Stimulated activated CD8-positive, alpha-beta memory T cell treated with anti-CD3 and anti-CD28 coated beads, Interleukin-7, amount 100 ng/mL, for 1 hour (primary cell): ENCODE measurements at places on chromosomes 12 and 14.

- no peak for DNase-seq
Observed at GRCh38 chr14:92880851-92881250, 42.1 kb upstream of the CHGA start.

DNA sequence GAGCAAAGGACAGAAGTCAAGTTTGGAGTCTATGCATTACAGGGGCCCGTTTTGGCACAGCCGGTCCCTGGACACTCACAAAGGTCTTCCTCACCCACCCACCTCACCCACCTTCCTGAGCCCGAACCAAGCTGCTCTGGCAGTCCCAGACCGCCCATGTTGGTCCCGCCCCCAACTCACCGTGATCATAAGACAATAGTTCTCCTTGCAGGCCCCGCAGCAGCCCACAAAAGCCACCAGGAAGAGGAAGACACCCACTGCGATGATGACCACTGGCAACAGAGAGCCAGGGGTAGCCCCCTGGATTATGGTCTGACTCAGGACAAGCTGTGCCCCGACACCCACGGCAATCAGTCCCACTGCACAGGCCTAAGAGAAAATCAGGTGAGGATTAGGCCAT is 1.8 kb downstream of the CD63 start:
- DNase-seq, result no peak

DNA sequence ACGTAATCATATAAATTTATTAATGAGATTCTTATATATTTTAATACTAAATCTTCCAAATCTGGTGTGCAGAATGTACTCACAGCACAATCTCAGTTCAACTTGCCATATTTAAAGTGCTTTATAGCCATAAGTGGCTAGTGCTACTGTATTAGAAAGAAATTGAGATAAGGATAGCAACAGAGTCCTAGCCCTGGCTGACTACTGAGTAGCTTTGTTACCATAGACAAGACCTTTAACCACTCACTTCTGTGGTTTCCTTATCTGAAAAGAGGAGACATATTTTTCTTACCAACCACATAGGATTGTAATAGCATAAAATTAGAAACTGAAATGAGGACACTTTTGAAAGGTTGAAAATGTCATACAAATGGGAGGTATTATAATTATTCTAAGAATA is 2.0 kb upstream of the CHURC1 start:
- DNase-seq, result no peak

DNA sequence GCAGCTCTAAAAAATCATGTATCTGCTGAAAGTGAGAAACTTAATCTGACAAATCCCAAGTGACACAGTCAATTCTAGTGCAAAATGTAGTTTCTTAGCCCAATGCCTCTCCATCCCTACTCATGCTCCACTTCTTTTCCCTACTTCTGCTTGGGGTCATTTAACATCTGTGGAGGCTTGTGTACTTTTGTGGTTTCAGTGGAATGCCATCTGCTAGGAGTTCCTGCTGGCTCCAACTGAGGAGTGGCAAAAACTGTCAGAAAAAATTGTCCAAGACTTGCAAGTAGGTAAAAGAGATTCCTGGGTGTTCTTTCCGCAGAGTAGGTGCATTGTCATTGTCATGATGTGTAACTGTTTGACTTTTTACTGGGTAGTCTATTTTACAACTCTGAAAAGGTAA is 12.5 kb upstream of the AVPR1A start:
- no peak for DNase-seq
